ENCODE measurements at places on chromosomes 7 and 10.
A peak's percentile ranks its signal among the peaks of the same experiment; 100 is the strongest.

GRCh38 chr10:57743711-57744110 lies 524.0 kb downstream of the IPMK start:
- DNase-seq, result no peak

- DNase-seq, result no peak
Observed at GRCh38 chr7:13014011-13014410, 326.6 kb downstream of the ARL4A start.

DNA sequence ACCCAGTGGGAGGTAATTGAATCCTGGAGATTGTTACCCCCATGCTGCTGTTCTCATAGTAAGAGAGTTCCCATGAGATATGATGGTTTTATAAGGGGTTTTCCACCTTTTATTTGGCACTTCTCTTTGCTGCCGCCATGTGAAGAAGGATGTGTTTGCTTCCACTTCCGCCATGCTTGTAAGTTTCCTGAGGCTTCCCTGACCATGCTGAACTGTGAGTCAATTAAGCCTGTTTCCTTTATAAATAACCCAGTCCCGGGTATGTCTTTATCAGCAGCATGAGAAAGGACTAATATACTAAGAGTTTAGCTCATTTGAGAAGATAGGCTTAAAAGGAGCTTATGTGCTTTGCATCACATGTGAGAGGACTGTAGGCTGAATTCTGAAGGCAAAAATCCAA lies 29.3 kb downstream of the TMEM248 start:
- no peak for DNase-seq

- no peak for DNase-seq
Observed at GRCh38 chr10:17659365-17659764, 15.4 kb downstream of the STAM start.

DNA sequence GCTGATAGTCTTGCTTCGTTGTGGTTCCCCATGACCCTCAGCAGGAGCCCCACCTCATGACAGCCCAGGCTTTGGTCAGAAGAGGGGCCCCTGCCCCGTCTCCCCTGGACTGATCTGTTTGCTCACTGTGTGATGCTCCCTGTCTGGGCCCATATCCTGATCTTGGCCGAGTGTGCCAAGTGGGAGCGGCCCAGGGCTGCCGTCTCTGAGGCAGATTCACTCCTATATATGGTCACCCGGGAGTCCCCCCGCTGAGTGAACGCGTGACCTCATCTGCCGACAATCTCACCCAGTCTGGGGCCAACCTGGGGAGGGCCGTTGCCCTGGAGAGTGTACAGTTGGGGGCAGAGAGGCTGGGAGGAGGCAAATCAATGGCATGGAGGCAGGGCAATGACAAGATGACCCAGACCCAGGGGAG lies 34.5 kb downstream of the PPIF start:
- DNase-seq, result peak; percentile 72

DNA sequence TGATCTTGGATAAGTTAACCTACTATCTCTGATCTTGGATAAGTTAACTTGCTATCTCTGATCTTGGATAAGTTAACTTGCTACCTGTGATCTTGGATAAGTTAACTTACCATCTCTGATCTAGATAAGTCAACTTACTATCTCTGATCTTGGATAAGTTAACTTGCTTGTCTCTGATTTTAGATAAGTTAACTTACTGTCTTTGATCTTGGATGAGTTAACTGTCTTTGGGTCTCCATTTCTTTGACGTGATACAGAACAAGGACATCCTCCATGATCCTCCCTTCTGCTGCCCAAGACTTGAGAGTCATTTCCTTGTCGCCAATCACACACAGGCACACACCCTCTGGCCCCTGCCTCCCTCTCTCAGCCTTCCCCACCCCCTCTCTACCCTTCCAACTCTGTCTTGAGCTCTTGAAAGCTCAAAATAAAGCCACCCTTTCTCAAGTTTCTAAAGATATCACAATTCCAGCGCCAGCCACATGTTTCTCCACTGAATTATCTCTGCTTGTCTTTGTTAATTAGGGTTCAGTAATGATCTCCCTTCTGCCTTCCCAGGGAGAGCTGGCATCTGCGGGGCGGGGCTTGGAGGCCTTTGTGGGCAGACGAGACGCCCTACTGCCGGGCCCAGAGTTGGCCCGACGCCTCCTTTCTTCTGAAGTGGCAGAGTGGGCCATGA lies 85.1 kb upstream of the GTF2I start:
- no peak for DNase-seq

DNA sequence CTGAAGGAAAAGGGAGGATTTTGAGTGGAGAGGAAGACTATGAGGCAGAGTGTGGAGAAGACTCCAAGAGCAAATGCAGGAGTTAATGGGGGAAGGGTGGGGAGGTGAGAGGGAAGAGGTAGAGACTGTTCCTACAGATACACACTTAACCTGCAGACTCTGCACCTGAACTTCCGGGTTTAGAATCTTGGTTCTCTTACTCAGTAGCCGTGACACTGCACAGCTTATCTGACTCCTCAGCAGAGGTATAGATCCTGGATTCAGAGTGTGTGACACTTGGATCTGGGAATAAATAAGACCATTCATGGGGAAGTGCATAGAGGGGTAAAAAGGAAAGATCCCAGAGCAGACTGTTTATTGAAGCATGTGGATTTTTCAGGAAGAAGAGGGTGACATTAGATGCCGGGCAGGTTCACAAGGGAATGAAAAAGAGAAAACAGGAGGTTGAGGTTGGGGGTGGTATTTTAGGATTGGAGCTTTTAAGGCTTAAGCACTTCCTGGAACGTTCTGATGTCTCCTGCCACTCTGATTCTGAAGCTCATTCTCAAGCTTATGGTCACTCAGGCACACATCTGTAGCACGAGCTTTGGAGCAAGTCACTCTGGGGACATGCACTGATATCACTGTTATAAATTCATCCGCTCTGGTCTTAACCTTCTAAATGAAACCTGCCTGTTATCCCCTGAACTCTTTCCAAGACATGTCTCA lies 5.7 kb upstream of the ZC3HAV1L start:
- no peak for DNase-seq

DNA sequence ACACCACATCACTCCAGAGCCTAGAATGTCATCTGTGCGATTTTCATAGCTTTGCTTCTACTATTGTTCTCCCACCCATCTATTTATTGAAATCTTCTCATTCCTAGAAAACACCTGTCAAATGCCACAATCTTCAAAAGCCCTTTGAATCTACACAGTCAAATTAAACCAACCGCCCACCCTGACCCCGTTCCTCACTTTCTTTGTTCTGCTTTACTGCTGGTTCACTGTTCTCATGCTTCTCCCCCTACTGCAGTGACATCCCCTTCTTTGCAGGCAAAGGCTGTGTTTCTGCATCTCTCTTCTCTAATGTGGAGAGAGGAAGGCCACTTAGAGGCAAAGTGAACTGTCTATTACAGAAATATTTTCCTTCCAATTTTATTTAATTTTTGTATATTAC lies 152.4 kb upstream of the NEBL start:
- no peak for DNase-seq

GRCh38 chr7:85184599-85185423 lies 2.0 kb downstream of the SEMA3D start:
- peak; percentile 58 for DNase-seq

DNA sequence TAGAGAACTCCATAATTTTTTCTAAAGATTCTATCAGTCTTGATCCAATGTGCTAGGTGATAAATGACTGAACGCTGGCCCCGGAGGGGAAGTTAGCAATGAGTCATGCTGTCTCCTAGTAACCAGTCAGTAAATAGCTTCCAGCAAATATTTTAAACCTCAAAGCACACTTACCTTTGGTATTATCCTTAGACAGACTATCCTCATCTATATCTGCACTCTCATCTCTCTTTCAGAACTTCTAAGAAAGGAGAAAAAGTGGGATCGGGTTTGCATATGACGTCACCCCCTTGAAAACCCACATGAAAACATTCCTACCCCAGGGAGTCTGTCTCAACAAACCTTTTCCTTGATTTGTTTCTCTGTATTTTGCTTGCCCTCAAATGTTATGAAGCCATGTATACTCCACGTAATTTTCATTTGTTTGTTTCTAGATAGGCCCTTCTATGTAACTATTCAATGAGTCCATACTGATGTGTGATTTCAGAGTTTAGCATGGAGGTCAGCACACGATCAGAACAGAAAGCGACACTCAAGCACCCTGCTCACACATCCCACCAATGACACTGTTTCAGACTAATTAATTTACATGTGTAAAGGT lies 174.9 kb upstream of the NRP1 start:
- DNase-seq, result peak; percentile 100

DNA sequence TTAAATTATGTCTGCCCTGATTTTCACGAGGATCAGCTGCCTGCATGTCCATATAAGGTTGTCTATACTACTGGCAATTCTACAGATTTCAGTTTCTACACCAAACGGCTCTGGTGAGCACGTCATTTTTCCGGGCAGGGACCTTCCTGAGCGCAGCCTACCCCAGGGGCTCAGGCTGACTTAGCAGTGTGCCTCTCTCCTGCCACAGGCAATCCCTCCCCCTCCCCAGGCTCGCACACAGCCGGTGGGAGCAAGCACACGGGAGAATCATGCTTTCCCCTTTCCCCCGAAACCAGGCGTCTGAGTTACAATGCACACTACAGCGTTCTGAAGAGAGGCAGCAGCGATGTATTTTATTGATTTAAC lies 1.7 kb downstream of the KLF6 start:
- DNase-seq, result no peak

- no peak for DNase-seq
Observed at GRCh38 chr10:22701132-22701826, 13.1 kb downstream of the PIP4K2A start.

DNA sequence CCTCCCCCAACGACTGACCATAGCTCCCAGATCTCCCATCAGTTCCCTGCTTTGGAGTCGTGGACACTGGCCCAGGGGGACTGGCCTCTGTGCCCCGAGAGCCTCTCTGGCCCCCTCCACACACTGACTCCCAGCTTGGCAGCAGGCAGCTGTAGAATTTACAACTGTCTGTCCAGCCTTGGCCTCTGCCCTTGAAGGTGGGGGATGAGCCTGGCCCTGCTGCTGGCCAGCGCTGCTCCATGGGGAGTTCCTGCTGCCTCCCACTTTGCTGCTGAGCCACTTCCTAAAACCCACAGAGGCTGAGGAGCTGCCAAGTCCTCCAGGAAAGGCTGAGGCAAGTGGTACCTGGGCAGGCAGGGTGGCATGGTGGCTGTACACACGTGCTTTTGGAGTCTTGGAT lies 147.1 kb downstream of the WDR11 start:
- DNase-seq, result no peak

DNA sequence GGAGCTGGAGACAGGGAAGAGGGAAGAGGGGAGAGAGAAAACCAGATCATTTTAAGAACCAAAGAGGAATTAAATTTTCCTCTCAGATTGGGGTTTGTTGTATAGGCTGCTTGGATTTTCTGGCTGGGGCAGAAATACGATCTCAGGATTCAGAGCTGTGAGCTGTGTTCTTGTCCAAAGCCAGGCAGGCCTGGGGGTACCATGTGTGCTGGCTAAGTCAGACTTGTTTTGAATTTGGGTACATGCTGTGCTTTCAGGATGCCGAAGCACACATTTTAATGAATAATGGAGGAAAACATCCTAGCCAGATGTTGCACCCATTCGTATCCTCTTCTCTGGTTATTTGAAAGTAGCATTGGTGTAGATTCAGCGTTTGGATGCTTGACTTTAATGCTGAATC lies 170.3 kb upstream of the PODXL start:
- DNase-seq, result no peak

- DNase-seq, result no peak
Observed at GRCh38 chr10:33588974-33589600, 254.6 kb upstream of the NRP1 start.

DNA sequence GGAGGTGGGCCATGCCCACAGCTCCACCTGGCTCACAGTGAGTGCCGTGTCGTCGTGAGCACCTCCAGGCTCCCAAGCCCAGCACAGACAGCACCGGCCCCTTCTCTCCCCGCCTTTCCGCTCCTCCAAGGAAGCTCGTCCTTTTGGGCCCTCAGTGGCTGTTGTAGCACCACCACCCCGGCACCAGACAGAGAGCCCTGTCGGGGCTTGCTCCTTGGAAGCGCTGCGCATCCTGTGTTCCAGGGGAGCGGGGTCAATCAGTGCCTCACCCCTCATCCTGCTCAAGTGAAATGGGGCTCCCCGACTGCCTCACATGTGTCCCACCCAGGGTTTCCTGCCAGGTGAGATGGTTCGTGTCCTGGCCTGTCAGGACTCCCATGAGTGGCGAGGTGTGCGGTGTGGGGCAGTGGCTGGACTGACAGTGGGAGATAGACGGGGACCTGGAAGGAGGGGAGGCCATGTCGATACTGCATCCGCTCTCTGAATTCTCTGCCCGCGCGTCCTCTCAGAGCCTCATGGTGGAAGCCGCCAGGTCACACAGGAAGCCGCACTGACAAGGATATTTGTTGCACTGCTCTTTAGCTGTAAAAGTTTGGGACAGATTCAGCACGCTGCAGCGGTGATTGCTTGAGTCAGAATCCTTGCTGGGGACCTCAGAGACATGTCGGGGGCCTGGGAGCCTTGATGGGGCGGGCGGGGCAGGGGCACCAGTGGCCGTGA lies 107.1 kb downstream of the INPP5A start:
- no peak for DNase-seq

DNA sequence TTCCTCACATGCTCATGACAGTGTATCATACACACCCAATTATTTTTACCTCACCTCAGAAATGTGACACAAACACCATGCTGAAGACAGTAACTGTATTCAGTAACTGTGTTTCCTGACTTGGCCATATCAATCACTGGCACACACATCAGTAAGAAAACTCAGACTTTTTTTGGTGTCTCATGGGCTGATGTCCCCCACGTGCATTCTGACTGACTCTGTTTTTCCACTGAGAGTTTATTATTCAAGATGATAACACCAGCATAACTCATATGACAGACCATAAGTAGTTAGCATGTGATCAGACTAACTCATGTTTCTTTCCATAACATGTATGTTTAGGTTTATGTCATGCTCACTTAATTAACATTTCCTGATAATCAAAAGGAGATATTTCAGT lies 124.8 kb downstream of the CD36 start:
- no peak for DNase-seq

- no peak for DNase-seq
Observed at GRCh38 chr10:15321431-15322341, 49.4 kb downstream of the FAM171A1 start.

GRCh38 chr10:71333129-71333887 lies 14.2 kb downstream of the SLC29A3 start:
- no peak for DNase-seq

DNA sequence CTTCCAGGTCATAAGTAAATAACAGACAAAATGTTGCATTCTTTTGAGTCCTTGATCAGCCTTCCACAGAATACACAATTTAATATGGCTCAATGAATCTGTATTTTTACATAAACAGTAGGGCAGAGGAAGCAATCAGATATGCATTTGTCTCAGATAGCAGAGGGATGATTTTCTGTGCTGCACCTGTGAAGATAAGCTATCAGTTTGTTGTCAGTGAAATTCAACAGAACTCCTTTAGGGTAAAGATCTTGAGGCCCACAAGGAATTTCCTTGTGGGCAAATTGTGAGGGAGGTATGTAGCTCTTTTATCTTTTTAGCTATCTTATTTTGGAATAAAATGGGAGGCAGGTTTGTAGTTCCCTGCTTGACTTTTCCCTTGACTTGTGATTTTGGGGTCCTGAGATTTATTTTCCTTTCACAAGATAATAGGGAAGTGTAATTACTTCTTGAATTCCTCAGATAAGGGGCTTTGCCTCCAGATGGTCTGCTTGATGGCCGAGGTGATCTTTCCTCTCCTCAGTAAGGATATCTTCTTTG lies 60.8 kb upstream of the CYP2C18 start:
- DNase-seq, result no peak
